ENCODE measurements at places on chromosomes 12 and 14.

DNA sequence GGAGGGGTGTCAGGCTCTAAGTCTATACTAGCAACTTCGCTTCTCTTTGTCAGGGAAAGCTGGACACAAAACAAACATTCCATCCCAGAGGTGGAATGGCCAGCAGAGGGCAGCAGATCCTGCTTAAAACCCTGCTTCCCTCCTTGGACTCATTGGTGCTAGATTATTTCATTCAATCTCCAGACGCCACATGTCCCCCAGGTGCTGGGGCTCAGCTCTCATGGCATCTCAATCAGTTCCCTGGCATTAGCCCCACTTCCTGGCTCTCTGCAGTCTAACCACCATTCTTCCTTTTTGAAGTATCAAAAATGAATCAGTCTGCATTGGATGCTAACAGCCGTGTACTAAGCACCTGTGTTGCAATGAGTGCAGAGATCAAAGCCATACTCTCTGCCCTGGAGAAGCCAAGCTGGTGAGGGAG is 8.1 kb upstream of the PPP1R1A start:
- no peak for DNase-seq

DNA sequence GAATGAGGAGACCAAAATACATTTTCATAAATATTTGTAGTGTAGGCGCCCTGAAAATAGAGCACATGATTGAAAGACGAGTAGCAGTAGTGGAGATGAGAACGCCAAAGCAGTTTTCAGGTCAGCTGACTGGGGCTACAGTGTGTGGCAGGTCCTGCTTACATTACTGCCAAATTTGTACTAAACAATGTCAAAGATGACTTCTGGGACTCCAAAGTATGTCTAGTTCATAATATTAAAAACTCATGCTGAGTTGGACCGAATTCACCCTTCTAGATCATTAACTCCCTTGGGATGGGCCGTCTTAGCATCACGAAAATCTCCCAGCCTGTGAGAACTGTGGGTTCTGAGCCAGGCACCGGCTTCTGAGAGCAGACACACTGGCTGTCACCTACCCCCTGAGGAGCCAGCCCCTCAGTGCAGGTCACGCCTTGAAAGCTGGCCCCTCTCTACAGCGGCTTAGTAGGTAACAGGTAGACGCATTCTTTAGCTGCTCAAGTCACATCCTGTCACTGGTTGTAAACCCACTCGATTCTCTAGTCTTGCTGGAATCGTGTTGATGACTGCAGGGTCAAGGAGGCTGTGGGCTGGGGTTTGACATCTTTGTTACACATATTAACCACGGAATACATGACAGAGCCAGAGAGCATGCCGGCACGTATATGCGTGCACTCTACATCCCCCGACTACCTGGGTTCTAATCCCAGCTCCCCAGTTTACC is 210.4 kb downstream of the ETV6 start:
- DNase-seq: no peak

- DNase-seq: no peak
These were observed 185.2 kb downstream of the TMTC3 start for GRCh38 chr12:88327276-88327675.

DNA sequence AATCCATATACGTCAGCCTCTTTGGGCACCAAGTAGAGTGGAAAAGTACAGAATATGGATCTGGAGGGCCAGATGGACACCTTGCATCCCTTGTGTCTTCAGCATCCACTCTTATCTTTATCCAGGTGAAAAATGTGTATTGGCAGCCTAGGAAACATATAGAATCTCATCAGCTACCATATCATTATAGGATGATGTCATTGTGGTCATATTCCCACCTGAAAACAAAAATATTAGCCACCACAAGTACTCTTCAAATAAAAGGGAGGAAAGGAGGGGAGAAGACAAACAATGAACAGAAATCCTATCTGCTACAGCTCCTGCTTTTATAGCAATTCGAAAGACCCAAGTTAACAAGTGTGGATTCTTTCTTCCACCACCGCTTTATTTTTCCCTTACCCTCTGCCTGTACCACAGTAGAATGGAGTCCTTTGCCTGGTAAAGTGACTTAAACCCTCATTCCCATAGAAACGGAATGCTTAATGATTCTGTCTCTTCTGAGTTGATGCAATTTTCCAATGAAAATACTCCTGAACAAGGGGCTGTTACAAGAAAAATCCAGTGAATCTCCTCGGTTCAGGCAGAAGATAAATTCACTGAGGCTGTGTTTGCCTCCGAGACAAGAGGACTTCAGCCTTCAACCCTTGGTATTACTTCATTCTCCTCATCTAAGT is 13.8 kb upstream of the IL26 start:
- DNase-seq: no peak

DNA sequence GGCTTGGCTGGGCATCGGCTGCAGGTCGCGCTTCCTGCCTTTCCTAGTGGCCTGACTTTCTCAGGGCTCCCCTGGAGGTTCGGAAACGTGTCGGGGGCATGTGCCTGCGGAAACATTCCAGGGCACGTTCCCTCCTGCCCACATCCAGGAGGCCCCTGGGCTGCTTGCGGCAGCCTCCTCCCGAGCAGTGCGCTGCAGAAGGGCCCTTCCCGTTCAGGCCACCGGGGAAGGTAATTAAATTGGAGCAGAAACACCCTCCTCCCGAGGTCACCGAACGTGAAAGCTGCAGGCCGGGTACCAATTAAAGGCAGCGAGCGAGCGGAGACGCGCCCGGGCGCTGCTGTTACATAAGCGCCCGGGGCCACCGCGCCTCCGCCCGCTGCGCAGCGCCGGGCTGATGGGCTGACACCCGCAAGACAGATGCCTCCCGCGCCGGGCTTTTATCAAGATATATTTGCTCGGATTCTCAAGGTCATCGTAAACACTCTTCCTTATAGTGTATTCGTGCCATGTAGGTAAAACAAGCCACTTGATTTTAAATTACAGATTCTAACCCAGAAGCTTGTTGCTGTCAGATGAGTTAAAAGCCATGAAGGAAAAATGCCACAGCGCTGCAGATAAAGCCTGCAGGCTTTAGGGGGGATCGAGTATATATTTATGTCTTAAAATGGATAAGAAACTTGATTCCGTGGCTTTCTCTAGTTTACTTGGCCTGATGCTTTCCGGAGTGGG is 31.4 kb downstream of the SSPN start:
- DNase-seq: no peak

GRCh38 chr14:101497684-101498525 is 63.4 kb upstream of the DIO3 start:
- DNase-seq: no peak

GRCh38 chr12:3199551-3200031 is 122.4 kb downstream of the TSPAN9 start:
- no peak for DNase-seq

- no peak for DNase-seq
These were observed 13.1 kb downstream of the DPF3 start for GRCh38 chr14:72880820-72881219.

DNA sequence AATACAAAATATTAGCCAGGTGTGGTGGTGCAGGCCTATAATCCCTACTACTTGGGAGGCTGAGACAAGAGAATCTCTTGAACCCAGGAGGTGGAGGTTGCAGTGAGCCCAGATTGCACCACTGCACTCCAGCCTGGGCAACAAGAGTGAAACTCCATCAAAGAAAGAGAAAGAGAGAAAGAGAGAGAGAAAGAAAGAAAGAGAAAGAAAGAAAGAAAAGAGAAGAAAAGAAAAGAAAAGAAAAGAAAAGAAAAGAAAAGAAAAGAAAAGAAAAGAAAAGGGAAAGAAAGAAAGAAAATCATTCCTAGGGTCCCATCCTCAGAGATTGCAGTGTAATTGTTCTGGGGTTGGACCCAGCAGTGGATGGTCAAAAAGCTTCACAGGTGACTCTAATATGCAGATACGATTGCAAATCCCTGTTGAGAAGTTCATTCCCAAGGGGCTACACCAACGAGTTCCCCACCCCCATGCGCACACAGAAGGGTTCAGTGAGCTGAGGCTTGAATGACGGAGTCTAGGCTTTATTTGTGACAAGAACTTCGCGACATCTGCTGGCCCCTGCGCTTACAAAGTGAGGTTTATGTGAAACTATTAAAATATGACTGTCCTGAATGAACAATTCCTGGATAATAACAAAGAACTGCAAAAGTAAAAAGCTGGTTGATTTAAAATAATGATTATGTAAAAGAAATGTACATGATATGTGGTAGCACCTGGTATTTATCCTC is 17.4 kb upstream of the RNASE12 start:
- DNase-seq: no peak

DNA sequence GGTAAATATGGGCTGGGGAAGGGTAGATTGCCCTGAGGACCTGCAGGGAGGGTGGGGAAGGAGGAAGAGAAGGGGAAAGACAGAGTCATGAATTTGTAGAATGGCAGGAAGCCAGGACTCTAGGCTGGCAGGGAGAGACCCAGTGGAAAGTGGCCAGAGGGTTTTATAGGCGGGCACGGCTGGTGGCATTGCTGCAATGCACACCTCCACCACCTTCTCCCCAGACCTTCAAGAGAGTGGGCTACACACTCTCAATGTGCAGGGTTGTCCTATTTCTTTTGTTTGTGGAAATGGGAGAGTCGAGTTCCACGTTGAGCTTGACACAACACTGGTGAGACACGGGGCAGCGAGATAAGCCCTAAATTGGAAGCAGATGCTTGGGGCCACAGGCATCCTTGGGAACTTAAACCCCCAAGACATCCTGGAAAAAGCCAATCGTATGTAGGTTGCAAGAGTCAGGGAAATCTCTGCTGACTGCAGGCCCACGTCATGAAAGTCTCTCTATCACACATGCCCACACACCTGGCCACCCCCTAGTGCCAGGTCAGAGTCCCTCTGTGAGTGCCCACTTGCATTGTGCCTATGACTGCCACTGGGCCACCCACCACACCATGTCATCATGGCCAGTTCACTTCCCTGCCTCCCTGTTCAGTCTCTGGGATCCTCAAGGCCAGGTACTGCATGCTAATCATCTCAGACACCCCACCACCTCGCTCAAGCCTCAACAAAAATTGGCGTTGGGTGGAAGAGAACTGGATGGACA is 38.0 kb upstream of the BDKRB2 start:
- no peak for DNase-seq

- DNase-seq: no peak
These were observed 4.1 kb downstream of the EVL start for GRCh38 chr14:100069161-100069800.

- DNase-seq: no peak
These were observed 65.3 kb downstream of the IFT43 start for GRCh38 chr14:76050797-76051392.

DNA sequence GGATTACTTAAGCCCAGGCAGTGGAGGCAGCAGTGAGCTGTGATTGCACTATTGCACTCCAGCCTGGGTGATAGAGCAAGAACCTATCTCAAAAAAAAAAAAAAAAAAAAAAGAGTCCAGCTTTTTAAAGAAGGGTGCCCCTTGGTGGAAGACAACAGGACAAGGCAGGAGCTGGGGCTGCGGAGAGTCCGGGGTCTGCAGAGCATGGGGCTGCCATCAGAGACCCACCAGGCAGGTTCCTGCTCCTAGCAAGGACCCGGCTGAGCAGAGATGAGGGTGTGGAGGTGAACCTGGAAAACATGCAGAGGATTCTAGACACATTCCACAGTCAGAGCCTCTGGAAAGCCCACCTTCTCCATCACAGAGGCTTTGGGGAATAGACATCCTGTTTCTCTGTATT is 21.0 kb upstream of the CIPC start:
- DNase-seq: no peak

DNA sequence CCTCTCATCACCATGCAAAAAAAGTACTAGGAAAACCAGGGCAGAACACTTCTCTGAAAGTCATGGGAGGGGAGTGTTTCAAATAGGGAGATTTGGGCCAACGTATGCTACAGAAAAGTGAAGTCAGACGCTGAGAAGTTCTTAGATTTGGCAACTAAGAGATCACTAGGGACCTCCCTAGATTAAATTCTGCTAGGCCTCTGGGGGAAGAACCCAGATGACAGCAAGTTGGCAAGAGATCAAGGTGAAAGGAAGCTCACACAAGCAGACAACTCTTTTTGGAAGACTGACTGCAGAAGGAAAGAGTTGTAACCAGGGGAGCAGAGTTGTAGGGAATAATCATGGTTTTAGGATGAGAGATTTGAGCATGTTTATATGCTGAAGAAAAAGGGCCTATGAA is 20.7 kb downstream of the IQSEC3 start:
- DNase-seq: no peak

DNA sequence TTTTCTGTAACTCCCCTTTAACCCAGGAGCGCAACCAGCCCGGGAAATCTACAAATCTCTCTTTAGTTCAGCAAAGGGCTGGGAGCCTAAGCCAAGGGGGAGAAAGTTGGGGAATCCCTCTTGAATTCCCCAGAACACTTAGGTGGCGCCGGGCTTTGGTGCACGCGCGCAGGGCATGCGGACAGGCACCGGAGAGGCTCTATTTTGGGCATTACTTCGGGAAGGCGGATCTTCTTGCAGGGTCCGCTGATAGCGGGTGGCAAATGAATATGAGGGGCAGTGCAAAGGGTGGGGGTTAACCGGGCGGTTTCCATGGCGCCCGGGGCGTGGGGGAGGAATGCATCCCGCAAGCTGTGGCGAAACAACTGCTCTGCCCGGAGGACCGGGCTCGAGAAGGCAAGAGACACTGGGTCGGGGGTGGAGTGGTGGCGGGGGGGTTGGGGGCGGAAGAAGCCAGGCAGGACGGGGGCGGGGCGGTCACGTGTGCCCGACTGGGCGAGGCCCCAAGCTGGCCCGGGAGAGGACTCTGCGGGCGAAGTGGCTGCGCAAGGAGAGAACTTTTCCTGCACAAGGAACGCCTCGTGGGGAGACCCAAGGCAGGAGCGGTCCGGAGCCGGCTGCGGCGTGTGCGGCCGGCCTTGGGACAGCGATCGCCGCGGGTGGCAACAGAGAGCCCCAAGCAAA is at the start of gene FLVCR2:
TSS of gene FLVCR2 (plus strand) at position 519 of the 684 bp plus-strand sequence. CDS start 353 bp downstream, outside the sequence.
- no peak for DNase-seq

DNA sequence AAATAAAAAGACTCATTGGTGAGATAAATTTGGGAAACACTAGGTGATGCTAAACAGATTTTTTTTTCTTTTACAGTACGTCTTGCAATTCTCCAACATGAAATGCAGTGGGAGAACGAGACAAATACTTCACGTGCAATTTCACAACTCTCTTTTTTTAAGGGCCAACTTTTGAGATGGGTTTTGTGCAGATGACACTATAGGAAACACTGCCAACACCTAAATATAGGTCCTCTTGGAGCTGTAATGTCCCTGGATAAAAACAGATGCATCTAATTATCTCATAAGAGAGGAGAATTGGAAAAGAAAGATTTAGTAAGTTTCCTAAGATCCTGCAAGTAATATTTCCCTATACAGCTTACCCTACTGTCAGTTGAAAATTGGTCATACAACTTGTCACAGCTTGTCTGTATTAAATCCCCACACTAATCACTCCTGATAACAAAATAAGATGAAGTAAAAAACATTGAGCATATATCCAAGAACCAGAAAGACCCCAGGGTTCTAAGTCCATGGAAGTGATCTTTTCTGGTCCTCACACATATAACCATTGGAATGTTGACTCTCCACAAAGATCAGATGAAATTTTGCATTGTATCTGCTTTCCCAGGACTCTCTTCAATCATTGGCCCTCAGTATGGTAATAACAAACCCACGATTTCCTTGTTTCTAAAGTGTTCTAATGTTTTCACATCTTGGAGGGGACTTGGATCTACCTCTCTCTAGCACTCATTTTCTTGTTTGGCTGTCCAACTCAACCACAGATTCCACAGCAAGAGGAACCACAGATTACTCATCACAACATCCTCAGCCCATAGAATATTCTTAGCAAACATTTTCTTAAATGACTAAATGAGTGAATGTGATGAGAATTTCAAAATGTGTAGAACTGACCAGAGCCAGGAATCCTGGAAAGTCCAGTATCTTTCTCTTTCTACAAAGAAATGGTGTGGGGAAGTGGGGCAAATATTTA is 769.4 kb upstream of the USP15 start:
- DNase-seq: no peak

- DNase-seq: no peak
These were observed 114.9 kb downstream of the PDZRN4 start for GRCh38 chr12:41302979-41303403.

Data from NCI-H1048 (cell line).